Dermis microvascular lymphatic vessel endothelial cell (primary cell): ENCODE measurements at places on chromosomes 7 and 10. TPM values are rescaled to one million over a fixed set of nuclear protein-coding genes. Genes with fewer than 3 reads are reported as not detected.

The PRKCQ gene
- 0.38 and 0.39 TPM in 2 replicates for total RNA-seq

The CELF2 gene
- total RNA-seq: 4.0 and 9.0 TPM in 2 replicates

The INSYN2A gene
- not detected in 2 replicates for total RNA-seq

DNA sequence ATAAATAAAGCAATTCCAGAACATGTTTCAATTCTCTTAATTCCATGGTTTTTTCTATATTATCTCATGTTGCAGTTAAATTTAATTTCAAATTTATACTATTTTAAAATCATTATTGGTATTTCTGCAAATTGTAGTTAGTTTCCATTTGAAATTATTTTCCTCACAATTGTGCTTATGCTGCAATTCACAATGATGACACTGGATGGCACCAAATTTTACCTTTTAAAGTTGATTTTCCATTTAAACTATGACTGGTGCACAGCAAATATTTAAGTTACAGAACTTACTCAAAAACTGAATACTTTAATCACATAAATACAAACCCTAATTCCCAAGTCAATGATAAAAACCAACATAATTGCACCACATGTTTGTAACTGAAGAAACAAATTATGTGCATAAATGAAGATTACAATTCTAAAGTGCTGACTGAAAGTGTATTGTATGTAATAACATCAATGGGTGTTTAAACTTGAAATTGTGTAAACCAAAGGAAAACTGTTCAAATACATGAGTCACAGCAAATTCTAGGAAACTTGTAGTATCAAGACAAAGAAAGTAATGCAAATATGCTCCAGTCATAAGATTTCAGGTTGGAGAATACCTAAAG is 75.3 kb upstream of the AASS start:
- peak; percentile 28 for DNase-seq

DNA sequence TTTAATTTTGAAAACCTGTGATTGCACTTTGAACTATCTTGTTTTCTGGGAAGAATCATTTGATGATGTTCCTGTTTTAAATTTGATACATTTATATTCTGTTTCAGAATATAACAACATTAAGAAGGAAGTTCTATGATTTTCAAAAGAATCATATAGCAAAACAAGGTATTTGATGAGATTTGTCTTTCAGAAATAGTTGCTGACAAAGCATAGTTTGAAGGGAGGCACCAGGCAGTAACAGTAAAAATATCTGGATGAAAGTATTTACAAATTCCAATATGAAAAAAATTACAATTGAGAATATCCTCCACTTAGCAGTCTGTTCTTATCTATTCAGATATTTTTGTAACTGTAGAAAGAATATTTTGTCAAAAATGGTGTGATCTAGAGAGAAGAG is 266.1 kb upstream of the CSTF2T start:
- DNase-seq: no peak

The ITGB8 gene
- 2.2 and 5.1 TPM in 2 replicates for total RNA-seq

DNA sequence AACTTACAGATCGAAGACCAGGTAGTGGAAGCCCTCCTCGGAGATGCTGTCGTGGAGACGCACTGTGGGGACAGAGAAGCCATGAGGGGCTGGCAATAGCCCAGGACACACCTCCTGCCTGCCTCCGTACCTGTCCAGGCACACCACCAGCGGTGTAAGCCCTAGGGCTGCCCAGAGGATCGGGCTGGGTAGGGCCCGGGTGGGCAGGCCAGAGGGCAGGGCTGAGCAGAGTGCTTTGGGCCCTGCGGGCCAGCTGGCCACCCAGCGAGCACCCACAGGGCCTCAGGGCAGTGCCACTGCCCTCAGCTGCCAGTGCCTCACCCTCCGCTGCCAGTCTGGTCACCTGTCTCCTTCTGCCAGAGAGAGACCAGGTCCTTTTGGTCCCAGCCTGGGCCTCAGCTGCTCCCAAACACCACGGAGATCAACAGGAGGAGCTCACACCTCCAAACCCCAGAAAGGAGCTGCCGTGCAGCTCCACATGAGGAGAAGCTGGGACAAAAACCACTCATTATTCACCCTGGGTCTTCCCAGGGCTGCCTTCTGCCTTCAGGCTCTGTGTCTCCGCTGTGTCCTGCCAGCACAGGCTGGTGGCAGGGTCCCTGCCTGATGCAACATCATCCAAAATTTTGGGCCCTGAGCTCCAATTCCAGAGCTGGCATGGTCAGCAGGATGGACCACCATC is 58.2 kb downstream of the YKT6 start:
- no peak for DNase-seq

DNA sequence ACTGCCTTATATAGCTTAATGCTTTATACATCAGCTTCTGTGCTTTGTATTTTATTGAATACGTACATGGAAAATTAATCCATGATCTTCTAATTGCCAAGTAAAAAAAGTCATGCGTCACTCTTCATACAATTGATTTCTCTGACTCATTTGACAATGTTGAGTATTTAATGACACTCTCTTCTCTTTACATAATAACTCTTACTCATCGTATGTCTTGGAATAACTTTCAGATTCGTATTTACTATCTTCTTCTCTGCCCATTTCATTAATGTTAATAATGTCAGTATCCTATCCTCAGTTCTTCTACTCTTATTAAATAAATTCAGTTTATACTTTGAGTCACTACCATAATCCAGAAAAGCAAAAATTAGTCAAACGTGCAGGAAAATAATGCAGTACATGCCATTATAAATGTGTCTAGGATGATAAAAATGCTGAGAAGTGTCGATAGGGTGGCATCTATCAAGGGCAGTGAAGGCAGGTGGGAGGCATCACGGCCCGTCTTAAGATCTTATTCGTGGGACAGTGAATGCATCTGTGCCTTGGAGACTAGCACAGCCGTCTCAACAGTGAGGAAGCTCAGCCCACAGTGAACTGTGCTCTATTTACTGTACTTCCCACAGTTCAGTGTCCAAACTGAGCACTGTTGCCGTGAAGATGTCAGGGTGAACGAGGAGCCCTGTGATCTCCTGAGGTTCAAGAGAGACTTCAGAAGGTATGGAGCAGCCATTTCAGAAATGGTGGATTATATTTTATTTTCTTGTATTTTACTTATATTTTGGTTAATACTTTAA is 39.8 kb upstream of the AKR1E2 start:
- no peak for DNase-seq

The SFTPA1 gene
- total RNA-seq: not detected in 2 replicates

DNA sequence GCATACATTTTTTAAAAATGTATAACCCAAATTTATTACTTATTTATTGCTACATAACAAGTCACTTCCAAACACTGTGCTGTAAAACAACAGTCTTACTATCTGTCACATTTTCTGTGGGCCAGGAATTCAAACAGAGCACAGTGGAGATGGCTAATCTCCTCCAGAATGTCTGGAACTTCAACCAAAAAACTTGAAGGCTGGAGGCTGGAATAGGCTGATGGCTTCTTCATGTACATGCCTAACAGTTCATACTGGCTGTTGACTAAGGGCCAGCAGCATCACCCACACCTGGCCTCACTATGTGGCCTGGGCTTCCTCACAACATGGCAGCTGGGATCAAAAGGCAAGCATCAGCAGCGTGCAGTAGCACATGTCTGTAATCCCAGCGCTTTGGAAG is 92.4 kb upstream of the KMT2E start:
- no peak for DNase-seq

DNA sequence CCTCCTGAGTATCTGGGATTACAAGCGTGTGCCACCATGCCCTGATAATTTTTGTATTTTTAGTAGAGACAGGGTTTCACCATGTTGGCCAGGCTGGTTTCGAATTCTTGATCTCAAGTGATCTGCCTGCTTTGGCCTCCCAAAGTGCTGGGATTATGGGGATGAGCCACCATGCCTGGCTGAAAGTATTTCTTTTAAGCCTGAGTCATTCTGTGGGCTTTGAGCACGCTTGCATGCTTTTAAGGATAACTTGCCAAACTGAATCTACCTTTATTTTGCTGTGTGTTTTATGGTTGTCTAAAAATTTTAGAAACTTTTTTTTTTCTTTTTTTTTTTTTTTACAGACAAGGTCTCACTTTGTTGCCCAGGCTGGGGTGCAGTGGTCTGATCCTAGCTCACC is 33.2 kb downstream of the CNNM2 start:
- no peak for DNase-seq

DNA sequence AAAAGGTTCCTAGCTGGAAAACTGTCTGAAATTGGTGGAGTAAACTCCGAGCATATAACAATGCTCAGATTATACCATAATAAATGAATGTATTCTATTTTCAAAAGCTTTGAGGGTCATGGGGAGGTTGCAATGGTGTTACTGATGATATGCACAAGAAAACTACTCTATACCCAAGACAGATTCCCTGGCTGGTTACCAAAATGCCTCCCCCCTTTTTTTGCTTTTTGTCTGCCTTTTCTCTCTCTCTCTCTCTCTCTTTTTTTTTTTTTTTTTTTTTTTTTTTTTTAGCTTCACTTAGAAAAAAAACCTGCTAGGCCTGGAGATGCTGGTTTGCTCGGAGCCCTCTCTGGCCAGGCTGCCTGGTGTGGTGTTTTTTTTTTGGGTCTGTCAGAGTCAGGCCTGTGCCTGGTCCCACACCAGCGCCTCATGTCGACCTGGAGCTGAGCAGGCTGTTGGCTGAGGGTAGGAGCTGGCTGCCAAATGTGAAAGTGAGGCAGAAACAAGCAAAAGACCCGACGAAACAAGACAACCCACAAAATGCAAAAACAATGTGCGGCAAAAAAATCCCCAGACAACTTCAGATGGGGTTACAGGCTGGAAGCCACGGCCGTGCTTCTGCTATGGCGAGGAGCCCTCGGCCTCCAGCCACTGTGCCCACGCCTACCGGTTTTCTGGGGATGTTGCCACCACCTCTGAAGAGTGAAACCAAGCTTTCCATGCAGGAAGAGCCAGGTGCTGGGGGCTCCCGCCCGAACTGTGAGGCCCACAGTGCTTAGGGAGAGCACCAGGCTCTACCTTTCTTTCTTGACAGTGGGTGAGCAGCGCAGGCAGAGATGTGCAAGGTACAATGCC is 59.9 kb upstream of the EFCAB10 start:
- DNase-seq: no peak

- DNase-seq: no peak
Measured at GRCh38 chr7:3193379-3194120, 107.5 kb upstream of the SDK1 start.

DNA sequence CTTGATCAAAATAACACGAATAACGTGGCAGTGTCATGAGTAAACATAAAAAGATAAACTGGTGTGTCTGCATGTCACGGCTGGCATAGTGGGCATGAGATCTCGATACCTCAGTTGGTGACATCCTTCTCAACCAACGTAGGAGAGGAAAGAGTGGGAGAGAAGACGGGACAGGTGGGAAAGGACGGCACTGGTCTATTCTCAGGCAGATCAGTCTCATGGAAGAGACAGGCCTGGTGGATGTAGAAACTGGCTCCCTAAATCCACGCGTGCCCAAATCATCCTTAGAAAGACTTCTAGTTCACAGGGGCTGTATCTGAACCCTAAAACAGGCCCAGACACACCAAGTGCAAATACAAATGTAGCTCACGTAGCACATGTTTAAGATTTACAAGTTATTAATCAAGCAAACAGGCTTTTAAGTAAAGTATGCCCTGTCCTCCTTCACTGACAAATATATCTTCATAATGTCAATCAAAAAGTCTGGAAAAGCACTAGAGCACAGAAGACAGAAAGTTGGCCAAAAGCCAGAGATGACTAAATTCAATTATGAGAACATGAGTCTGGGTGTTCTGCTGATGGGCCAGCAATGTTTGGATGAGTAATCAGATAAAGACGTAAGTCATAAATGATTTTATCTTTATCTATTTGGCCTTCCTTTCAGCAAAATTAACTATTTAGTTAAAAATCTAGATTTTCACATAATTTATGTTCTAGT is 56.3 kb downstream of the SFMBT2 start:
- DNase-seq: peak; percentile 28

DNA sequence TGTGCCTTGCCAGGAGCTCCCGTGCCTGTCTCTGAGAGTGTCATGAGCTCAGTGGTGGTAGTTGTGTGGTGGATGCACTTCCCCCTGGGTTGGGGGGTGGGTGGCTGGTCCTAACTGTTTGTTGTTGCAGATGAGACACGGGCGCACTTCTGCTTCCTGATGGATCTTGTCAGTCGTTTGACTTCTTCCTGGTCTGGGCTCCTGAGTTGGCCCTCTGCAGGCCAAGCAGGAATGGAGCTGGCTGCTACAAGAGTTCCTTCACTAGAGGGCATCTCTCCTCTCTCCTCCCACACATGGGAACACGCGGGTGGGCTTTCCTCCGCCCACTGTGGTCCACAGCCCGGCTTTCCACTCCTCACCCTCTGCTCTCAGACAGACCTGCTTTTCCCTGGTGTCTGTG is 82.0 kb downstream of the BMS1 start:
- peak; percentile 11 for DNase-seq

The CLRN3 gene
- total RNA-seq: 0.13 and 0.25 TPM in 2 replicates

The CXCL12 gene
- total RNA-seq: 0.77 and 2.3 TPM in 2 replicates

The FAM131B gene
- total RNA-seq: 0.13 TPM in 2 replicates

The OR13A1 gene
- not detected in 2 replicates for total RNA-seq

The BRAT1 gene
- 17.7 and 23.8 TPM in 2 replicates for total RNA-seq

GRCh38 chr10:118732245-118733165 is 22.3 kb downstream of the CACUL1 start:
- DNase-seq: no peak

The OR6V1 gene
- not detected in 2 replicates for total RNA-seq

DNA sequence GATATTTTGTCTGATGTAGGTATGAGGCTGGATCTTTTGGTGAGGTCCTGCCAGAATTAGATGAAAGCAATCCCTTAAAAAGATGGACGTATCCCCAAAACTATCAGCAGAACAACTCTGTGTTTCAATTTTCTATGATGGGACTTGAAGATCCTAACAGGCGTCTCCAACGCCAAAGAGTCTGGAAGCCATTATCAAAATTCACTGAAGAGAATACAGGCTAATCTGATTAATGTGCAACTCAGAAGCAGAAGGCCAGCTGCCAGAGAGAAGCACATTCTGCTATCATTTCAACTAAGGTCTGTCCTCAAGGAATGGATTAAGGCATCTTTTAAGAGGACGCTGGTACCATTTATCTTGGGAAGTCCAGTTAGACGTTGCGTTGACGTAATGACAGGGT is 119.7 kb downstream of the FGFR2 start:
- no peak for DNase-seq

DNA sequence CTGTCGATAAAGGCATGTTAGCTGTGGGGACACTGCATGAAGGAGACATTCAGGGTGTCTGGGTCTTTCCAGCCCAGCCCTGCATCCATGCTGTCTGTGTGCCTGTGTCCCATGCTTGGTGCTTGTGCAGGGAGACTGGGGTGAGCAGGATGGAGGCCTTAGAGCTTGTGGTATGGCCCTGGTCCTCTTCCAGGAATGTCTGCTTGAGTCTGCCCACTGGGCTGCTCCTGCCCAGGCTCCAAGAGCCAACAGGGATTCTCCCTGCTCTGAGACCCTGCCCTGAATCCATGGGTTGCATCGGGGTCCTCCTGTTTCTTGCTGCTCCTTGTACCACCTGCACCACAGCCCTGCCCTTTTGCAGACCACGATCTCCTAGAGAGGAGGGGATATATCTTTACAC is 31.4 kb upstream of the ARHGAP22 start:
- DNase-seq: no peak
